ENCODE measurements at places on chromosomes 1 and 21. TPM values are rescaled to one million over a fixed set of nuclear protein-coding genes. Genes with fewer than 3 reads are reported as not detected.

The CFHR1 gene
- total RNA-seq = not detected

The COG2 gene
- 20.1 TPM for total RNA-seq

The LIPI gene
- not detected for total RNA-seq

The ERICH3 gene
- total RNA-seq = not detected

The NCMAP gene
- total RNA-seq = not detected

The CHAF1B gene
- total RNA-seq = 2.2 TPM

The FAM177B gene
- total RNA-seq = not detected
